ENCODE measurements at places on chromosomes 5 and 9.

DNA sequence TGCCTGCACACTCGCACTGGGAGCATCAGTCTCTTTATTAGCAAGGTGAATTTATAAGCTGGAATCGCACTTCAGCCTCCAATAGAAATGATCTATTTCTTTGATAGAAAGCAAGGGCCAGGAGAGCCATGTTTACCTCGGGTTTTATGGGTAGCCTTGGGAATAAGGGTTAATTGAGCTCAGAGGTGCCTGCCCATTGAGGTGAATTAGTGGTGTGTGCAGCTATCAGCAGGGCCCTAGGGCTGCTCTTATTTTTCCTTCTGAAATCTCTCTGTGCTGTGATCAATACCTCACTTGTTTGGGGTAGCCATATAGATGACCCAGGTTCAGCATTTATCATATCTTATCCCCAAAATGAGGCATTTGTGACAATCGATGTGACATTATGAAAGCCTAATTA lies 297.8 kb downstream of the EBF1 start:
- H3K4me1 ChIP-seq = peaks cover 6% of the 10 kb centered on the region
- no peaks in the 10 kb centered on the region for H3K27me3 ChIP-seq
- H3K36me3 ChIP-seq = no peaks in the 10 kb centered on the region
- DNase-seq = no peak
- no peak overlapping the region for H3K4me3 ChIP-seq

DNA sequence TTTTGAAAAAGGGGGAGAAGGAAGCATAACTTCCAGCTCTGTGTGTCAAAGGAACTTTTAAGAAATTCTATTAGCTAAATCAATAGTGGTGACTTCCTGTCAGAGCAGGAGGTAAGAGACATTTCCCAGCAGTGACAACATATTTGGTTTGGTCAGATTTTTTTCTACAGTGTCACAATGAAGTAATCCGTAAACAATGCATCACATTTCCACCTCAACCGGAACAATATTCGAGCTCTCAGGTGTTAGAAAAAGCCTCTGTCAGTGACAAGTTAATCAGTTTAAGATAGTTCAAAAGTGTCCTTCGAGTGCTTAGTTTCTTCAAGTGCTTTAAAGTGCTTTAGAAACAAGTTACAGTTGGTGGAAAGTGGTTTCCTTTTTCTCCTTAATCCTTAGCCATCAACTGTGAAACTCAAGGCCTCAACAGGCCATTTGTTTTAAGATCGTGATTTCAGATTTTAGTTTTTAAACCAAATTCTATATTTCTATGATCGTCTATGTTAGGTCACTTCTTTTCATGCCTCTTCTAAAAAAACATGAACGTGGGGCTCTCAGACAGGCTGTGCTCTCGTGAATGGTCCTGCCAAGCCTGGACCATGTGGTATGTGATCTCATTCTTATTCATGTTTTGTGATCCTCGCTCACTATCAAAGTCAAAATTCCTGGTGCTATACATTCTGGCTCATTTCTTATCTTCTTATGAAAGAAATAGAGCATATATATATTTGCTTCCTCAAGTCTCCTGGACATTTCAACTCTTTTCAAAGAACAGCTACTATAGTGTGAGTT lies 181.9 kb upstream of the HMHB1 start:
- no peaks in the 10 kb centered on the region for H3K36me3 ChIP-seq
- H3K4me3 ChIP-seq = no peak overlapping the region
- no peak overlapping the region for H3K27ac ChIP-seq
- H3K27me3 ChIP-seq = no peaks in the 10 kb centered on the region
- no peak for DNase-seq
- H3K4me1 ChIP-seq = peaks cover 6% of the 10 kb centered on the region

DNA sequence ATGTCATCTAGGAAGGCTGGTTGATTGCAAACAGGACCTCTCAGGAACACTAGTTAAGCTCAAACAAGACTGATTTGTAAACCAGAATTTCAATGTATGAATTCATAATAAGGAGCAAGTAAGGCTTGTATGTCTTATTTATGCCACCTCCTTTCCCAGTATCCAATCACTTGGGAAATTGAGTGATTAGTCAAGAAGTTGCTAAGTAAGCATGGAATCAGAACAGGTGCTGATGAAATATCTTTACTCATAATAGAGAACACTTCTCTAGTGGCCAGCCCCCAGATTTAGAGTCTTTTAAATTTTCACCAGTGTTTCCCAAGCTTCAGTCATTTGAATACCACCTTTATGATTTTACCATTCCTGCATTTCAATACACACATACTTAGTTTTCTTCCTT lies 5.3 kb upstream of the DDX4 start:
- no peaks in the 10 kb centered on the region for H3K27me3 ChIP-seq
- no peaks in the 10 kb centered on the region for H3K4me1 ChIP-seq
- no peak for DNase-seq

GRCh38 chr5:113223831-113224604 lies 210.8 kb downstream of the TSSK1B start:
- H3K27me3 ChIP-seq = no peaks in the 10 kb centered on the region
- DNase-seq = no peak
- no peaks in the 10 kb centered on the region for H3K4me1 ChIP-seq

GRCh38 chr9:105639936-105640335 lies 22.3 kb upstream of the TAL2 start:
- H3K27ac ChIP-seq = no peak overlapping the region
- H3K4me3 ChIP-seq = no peak overlapping the region
- DNase-seq = no peak
- peaks cover 38% of the 10 kb centered on the region for H3K36me3 ChIP-seq
- no peaks in the 10 kb centered on the region for H3K27me3 ChIP-seq

- H3K4me1 ChIP-seq = peaks cover 30% of the 10 kb centered on the region
- peaks cover 64% of the 10 kb centered on the region for H3K36me3 ChIP-seq
- no peak overlapping the region for H3K27ac ChIP-seq
- H3K27me3 ChIP-seq = no peaks in the 10 kb centered on the region
Observed at GRCh38 chr9:93677641-93678136, 101.3 kb downstream of the PHF2 start.

- H3K4me3 ChIP-seq = no peak overlapping the region
- H3K27me3 ChIP-seq = no peaks in the 10 kb centered on the region
- H3K36me3 ChIP-seq = peaks cover 94% of the 10 kb centered on the region
- no peak for DNase-seq
- no peak overlapping the region for H3K27ac ChIP-seq
Observed at GRCh38 chr9:6498982-6499381, 86.0 kb downstream of the UHRF2 start.

- no peak overlapping the region for H3K4me3 ChIP-seq
- no peak overlapping the region for H3K27ac ChIP-seq
- no peaks in the 10 kb centered on the region for H3K27me3 ChIP-seq
- no peaks in the 10 kb centered on the region for H3K4me1 ChIP-seq
- no peaks in the 10 kb centered on the region for H3K36me3 ChIP-seq
Observed at GRCh38 chr9:107868186-107868585, 378.6 kb upstream of the KLF4 start.

Data from stomach (tissue), 19 donors.